Central memory CD4-positive, alpha-beta T cell (primary cell): ENCODE measurements at places on chromosomes 6 and 20.

GRCh38 chr20:4776079-4776630, 54.4 kb downstream of the PRND start:
- no peak for DNase-seq

DNA sequence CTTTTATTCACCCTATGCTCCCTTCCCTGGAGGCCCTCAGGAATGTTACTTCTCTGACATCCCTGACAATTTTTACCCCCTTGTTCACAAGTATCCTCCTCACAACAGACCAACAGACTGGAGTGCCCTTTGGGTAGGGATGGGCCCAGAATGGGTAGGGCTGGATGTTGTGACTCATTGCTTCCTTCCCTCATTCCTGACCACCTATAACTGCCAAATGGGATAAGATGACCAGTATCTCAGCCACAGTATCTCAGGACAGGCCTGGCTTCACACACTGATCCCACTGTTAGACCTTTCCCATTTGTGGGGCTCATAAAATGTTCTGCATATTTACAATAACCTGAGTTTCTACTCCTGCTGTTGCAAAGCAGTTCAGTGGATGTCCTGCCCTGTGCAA, 223.0 kb upstream of the LRFN2 start:
- no peak for DNase-seq

- no peak for DNase-seq
Measured at GRCh38 chr6:24126586-24127192, 674 bp downstream of the NRSN1 start.

- DNase-seq: no peak
Measured at GRCh38 chr20:63703471-63703975, 4.3 kb downstream of the ARFRP1 start.

- DNase-seq: no peak
Measured at GRCh38 chr6:52076791-52077179, 10.6 kb downstream of the PKHD1 start.

DNA sequence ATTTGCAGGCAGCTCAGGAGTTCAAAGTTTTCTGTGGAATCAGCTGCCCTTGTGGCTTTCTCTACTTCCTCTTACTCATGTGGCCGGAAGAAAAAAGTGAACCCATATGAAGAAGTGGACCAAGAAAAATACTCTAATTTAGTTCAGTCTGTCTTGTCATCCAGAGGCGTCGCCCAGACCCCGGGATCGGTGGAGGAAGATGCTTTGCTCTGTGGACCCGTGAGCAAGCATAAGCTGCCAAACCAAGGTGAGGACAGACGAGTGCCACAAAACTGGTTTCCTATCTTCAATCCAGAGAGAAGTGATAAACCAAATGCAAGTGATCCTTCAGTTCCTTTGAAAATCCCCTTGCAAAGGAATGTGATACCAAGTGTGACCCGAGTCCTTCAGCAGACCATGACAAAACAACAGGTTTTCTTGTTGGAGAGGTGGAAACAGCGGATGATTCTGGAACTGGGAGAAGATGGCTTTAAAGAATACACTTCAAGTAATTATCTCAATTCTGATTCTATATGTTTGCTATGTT, 1.1 kb downstream of the MGME1 start:
- DNase-seq: peak; percentile 48

- no peak for DNase-seq
Measured at GRCh38 chr6:80553071-80553740, 446.7 kb downstream of the BCKDHB start.

- no peak for DNase-seq
Measured at GRCh38 chr6:37441651-37442050, 8.6 kb downstream of the CMTR1 start.

DNA sequence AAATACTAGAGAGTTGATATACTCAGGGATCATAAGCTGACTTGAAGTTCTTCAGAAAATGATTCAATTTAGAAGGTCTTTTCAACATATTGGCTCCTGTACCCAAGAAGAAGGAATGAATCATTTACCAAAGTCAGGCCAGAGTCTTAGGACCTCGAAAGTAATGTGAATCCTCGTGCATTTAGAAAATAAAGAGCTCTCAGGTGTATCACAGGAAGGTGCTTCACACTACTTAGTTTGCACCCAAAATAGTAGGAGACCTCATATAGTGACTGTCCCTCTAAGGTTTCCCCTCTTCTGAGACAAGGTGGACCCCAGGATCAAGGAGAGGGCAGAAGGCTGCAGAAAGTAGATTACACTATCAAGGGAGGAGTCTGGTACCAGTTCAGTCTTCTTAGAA, 71.8 kb downstream of the F13A1 start:
- no peak for DNase-seq

DNA sequence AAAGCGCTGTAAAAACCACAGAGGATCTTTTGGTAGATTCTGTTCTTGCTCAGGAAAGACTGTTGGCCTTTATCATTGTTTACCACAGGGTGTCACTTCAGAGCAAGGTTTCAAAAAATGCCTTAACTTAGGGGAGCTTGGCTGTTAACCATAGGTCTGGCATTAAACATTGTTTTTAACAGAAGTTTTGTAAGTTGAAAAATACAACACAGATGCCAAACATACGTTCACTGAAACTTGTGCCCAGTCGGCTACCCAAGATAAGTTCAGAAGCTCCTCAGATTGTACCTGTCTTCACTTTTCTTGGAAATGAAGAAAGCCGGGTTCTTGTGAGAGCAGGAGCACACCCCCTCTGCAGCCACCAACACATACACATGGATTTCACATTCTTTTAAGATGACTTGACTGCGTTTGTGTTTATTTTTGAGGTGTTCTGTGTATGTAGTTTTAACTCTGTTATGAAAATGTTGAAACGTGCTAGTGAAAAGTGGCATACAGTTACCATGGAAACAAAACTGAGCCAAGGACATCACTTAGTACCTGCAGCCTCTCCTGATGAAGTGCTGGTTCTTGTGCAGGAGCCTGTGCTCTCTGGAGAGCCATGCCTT, 64.9 kb downstream of the SYCP2L start:
- no peak for DNase-seq

DNA sequence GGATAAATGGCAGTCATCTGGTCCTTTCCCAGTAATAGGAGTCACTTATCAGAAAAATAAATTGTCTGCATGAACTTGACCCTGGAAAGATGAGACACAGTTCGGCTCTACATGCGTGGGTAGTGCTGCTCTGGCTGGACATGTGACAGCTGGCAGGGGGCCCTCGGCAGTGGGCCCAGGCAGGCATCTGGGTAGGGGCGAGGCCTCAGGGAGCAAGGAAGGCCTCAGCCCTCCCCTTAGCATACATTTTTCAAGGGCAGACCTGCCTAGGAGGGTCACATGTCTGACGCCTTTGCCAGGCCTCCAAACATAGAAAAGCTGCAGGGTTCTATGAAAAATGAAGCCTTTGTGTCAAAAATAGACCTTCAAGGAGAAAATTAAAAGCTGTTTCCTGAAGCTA, 12.8 kb upstream of the ILRUN start:
- DNase-seq: no peak

- DNase-seq: no peak
Measured at GRCh38 chr6:45116714-45117410, 211.3 kb upstream of the RUNX2 start.

- DNase-seq: no peak
Measured at GRCh38 chr20:13625304-13625979, 13.3 kb downstream of the TASP1 start.
